Stimulated activated CD4-positive, alpha-beta T cell treated with anti-CD3 and anti-CD28 coated beads, Interleukin-4, amount 100 ng/mL, for 4 hours (primary cell): ENCODE measurements at places on chromosomes 6 and 20.

GRCh38 chr6:156910011-156910334, 132.8 kb downstream of the ARID1B start:
- no peak for DNase-seq

DNA sequence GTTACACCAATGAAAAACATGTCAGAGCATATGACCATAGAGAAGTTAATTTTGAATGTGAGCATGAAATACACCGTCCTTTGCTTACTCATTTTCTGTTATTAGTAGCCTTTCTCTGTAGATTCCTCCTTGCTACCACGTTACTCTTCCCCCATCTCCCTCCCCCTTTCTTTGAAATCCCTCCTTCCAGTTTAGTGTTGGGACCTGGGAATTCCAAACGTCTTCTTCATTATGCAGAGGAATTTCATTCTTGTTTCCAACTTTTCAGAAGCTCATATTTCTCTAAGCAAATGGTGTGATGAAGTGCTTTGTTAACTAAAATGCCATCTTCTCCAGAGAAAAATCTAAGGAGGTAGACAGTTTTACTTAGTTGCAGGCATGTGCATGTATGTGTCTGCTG, 122.4 kb downstream of the MCHR2 start:
- no peak for DNase-seq

GRCh38 chr20:48624315-48625020, 203.3 kb downstream of the PREX1 start:
- no peak for DNase-seq

- no peak for DNase-seq
These were observed 64.5 kb downstream of the LIN28B start for GRCh38 chr6:105021399-105021798.

DNA sequence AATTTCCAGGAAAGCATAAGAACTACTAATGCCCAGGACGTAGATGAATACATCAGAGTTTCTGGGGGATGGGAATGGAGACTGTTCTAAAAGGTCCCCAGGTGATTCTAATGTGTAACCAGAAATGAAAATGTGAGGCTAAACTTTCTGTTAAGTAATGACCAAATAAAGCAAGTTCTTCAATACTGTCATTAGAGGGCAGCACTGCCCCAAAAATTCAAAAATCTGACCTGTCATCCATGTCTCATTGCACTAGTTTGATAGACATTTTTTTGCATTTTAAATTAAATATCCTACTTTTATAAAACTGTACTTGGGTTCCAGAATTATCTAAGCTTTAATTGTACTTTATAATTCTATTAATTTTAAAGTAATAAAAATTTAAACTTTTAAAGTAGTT, 94.9 kb downstream of the RFX6 start:
- DNase-seq = no peak

GRCh38 chr6:116482780-116483179, 21.6 kb downstream of the CALHM6 start:
- DNase-seq = no peak

DNA sequence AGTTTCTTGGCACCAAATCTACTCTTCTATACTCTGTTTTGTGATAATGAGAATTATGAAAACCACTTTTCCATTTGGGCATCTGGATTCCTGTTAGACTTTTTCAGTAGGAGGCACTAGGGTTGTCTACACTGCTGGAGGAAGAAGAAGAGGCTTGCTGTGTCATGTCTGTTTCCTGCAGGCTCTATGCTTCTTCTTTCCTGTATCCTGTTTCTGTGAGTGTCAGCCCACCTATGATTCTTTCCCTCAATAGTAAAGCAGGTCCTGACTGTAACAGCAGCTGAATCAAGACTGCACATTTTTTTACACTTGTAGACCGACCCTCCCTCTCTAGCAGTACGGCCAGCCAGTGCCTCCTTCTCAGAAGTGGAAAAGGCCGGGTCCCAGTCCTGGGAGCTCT, 603.9 kb downstream of the HDGFL1 start:
- DNase-seq = no peak

GRCh38 chr6:158323561-158323958, 11.3 kb downstream of the TULP4 start:
- no peak for DNase-seq

DNA sequence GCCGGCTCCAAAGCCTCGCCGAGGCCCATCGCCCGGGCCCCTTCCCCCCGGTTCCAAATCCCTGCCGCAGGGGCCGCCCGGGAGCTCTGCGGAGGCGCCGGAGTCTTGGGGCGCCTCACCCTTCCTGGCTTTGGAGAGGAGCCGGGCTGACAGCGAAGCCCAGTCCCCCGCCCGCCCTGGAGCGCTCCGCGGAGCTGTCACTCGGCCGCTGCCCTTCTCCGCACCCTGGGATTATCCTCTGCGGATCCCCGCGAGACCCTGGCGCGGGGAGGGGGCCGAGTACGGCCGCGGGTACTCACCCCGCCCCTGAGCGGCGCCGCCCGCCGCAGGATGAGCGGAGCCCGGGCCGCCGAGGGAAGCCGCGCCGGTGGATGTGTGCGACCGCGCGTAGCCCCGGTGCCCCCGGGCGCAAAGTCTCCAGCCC, 343 bp downstream of the SNAP91 start:
- DNase-seq = no peak

DNA sequence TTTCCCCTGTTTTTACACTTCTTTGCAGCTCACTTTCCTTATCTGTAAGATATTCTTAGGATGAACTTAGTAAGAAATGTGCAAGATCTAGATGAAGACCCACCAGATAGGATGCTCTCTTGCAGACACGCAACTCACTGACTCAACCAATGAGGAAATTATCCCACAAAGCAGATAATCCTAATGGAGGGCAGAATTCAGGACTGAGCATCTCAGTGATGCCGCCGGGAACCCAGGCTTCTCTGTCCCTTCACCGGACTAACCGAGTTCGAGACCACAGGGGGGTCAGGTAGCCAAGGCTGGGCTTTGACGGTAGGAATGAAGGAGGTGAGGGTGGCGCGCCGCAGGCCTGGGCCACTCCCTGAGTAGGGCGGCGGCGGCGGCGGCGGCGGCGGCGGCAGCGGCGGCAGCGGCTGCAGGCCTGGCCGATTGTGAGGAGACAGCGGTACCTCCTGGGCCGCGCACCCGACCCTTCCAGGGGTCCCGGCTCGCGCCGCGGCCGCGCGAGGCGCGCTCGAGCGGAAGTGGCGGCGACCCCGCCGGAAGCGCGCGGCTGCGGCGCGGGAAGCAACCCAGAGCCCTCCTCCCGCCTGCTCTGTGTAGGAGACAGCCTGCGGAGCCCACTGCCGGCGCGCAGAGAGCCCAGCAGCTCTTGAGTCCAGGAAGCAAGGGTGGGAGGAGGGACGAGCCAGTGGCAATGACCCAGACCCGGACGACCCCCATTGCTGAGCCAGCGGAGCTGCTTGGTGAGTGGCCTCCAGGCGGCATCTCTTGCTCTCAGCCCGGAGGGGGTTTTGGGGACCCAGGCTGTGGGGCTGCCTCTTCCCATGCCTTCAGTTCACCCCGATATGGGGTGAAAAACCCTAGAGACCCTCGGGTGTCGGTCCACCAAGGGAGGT, at the start of gene KHDC1:
KHDC1 (minus strand) TSS at position 526 of the 899 bp plus-strand sequence. CDS start 20,679 bp downstream, outside the sequence.
- DNase-seq = peak; percentile 48
